ENCODE measurements at places on chromosomes 6 and 20.

DNA sequence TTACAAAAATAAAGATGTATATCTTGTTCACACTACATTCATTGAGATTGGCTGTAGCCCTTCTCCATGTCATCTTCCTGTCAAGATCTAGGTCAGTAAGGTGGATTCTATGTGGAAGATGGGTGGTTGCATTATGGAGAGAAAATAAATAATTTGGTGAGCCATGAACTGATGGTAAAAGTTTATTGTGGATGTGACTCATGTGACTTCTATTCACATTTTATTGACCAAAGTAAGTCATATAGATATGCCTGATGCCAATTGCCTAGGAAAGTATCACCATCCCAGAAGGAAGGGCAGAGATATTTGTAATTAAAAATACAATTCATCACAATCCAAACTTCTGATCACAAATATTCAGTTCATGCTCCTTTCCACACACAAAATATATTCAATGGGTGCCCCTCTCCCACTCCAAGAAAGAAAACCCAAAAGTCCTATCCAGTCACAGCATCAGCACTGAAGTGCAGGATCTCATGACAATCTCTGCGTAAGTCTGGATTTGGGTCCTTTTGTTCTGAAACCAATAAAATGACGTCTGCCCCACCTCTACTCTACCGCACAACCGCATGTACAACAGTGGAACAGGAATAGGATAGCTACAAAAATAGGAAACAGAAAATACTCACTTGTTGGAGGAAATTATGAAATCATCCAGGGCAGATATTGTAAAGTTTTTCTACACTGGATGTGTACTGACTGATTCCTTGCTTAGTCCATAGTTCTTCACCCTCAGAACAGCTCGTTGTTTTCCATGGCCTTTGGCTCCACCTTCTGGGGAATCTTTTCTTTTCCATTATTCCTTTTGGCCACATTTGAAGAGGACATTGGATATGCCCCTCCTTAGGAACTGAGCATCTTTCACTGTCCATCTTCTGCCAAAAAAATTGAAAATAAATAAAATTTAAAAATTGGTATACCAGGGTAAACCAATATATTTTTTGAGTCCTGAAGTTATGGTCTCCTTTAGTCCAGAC, 16.1 kb upstream of the SLC17A3 start:
- DNase-seq, result no peak

- no peak for DNase-seq
These were observed 127.9 kb downstream of the COL19A1 start for GRCh38 chr6:69994251-69994650.

- DNase-seq, result no peak
These were observed 19.3 kb downstream of the SIRT5 start for GRCh38 chr6:13593720-13594119.

DNA sequence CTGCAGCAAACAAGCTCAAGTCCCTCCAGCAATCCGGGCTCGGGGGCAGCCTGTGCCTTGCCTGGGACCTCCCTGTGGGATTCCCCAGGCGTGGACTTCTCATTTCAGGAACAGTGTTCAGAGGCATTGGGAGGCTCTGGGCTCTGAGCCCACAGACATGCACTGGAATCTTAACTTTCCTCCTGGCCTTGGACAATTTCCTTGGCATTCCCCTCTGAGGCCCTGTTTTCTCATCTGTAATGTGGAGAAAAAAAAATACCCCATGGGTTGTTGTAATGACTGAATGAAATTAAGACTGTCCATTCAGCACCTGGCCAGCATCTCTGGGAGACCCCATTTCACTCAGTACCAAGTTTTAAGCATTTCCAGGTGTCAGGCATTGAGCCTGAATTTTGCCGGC, 17.6 kb downstream of the BPIFB4 start:
- DNase-seq, result no peak

- no peak for DNase-seq
These were observed 215.1 kb downstream of the SOX4 start for GRCh38 chr6:21808551-21809242.

DNA sequence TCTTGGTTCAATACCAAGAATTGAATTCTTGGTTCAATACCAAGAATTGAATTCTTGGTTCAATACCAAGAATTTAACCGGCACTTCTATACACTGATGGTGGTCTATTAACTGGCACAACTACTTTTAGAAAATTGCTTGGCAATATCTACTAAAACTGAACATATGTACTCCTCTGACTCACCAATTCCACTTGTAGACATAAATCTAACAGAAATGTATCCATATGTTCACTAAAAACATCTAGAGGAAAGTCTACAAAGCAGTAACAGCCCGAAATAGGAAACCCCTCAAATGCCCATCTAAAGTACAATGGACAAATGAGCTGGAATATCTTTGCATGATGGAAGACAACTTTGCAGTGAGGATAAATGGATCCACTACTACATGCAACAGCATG, 71.9 kb downstream of the KIF16B start:
- no peak for DNase-seq

GRCh38 chr6:127023001-127023778, 95.3 kb upstream of the RSPO3 start:
- no peak for DNase-seq

Measured in activated gamma-delta T cell (primary cell).